Activated CD4-positive, alpha-beta T cell treated with anti-CD3 and anti-CD28 coated beads, Interleukin-2, amount 50 U/mL, for 1 hour (primary cell): ENCODE measurements at places on chromosomes 4 and X.

DNA sequence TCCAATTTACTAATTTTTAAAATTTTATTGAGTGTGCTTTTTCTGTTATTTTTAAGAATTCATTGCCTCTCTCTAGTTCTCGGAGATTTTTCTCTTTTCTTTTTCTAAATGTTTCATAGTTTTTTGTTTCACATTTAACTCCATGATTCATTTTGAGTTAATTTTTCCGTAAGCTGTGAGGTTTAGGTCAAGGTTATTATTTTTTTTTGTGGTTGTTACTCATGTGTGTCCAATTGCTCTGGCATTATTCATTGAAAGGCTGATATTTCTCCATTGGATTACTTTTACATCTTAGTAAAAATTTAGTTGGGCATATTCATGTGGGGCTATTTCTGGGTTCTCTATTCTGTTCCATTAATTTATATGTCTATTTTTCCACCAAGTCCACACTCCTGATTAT, 220.8 kb downstream of the MID1IP1 start:
- DNase-seq = no peak

DNA sequence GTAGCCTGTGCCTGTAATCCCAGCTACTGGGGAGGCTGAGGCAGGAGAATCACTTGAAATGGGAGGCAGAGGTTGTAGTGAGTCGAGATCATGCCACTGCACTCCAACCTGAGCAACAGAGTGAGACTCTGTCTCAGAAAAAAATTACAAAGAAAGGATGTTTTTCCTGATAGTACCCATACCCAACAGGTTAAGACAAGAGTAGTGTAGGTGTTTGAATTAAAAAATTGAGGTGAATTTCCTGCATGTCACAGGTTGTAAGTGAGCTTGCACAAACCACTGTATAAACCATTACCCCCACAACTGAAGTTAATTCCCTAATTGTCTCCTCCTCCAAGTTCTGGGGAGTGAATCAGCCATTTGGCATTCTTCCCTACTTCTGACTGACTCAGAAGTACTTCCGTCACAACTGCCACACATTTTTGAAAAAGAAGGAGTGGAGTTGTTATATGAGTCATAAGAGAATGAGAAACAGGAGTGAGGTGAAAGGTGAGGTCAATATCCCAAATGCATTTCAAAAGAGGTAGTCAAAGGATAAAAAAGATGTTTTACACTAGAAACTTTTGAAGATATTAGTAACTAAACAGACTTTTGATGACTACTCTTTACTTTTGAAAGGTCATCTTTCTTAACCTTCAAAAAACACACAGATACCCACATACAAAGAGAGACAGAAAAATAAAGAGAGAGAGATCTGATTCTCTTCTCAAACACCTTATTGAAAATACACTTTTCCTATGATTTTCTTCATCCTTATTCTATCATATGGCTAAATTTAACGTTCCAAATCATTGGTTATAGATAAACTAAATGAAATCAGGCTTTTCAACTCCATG, 134.5 kb downstream of the BTC start:
- DNase-seq = no peak

GRCh38 chr4:124183926-124184325, 528.6 kb downstream of the ANKRD50 start:
- no peak for DNase-seq

DNA sequence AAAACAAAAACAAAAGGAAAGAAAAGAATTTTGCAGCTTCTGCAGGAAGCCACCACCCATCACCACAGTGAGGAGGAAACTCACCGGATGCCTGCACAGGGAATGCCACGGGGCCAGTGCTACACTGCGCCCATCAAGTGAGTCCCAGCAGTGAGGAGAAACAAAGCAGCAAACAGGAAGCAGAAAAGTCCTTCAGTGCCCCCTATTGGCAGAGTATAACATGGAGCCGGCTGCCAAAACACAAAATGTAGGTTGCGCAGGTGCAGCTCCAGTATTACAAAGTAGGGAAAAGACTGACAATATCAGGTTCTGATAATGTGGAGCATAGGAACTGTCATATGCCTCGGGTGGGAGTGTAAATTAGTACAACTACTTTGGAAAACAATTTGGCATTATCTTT, 23.3 kb upstream of the SCML2 start:
- peak; percentile 6 for DNase-seq

DNA sequence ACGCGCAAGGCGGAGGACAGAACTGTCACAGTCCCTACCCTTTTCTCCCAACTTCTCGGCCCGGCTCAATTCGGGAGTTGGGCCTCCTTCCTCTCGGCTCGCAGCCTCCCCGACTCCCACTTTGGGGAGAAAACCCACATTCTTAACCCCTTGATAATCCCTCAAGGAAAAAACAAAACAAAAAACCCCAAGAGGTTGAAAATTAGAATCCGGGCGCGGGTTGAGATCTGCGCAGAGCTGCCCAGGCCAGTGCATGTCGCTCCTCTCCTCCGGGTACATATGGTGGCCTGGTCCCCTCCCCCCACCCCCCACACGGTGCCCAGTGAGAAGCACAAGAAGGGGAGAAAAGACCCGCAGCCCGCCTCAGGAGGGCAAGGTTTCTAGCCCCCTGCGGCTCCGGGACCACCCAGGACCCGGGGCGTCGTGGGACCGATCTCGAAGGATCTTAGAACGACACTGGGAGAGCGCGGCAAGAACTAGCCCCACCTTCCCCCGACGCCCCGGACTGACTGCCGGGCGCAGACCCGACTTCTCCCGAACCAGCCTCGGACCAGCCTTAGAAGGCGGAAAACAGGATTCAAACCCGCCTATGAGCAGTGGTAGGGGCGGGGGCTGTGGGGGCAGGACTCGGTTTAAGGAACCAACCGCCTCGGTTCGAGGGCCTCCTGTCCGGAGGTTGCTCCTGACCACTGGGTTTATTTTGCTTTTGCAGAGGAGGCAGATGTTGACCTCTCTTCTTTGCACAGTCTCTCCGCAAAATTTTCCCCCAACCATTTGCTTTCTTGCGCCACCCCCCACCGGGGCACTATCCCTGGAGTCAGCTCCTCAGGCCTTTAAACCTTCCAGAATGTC, 2.5 kb upstream of the PDGFRA start:
- no peak for DNase-seq
